ENCODE measurements at places on chromosomes 7 and 10.

DNA sequence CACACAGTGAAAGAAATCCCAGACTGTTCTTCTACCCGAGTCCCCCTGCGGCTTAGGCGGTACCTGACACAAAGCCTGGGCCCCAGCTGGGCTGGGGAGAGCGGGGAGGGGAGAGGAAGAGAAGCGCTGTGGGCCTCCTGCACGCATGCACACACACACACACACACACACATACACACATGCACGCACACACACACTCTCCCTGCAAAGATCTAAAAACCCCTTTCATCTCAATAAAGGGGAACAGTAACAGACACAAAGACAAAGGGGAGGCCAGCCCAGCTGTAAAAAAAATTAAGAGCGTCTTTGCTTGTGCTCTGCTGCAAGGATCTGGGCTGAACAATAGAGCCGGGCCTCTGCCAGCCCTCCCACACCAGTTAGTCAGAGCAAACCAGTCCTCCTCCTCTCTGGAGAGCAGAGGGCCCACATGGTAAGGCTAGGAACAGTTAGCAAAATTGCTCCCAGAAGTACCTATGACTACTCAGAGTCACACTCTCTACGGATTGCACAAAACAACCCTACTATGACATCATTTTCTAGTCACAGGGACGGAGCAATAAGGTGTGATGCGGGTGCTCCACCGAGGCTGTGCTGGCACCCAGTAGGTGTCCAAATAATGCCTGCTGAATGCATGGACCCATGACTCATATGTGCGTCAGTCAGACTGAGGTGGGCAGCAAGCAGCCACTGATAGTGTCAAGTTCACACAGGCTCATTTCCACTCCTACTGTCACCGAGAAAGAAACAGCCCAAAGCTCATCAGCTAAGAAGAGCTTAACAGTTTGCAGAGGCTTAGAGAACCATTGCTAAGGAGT lies 9.2 kb downstream of the ITPRIP start:
- DNase-seq: no peak

DNA sequence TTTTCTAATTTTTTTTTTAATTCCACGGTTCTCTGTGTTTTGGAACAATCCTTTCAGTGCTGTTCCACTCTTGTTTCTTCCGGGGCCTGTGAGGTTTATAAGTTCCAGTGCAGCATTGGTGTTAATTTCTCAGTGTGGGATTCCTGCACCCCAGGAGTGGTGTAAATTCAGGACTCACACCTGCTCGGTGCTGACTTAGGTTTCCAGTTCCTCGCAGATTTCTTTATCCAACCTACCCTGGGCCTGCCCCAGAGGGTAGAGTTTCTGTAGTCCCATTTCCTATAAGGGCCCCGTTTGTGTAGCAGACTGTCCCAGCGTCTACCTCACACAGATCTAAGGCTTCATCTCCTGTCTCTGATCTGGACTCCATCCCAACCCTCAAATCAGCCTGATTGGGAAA lies 27.4 kb upstream of the MET start:
- no peak for DNase-seq

DNA sequence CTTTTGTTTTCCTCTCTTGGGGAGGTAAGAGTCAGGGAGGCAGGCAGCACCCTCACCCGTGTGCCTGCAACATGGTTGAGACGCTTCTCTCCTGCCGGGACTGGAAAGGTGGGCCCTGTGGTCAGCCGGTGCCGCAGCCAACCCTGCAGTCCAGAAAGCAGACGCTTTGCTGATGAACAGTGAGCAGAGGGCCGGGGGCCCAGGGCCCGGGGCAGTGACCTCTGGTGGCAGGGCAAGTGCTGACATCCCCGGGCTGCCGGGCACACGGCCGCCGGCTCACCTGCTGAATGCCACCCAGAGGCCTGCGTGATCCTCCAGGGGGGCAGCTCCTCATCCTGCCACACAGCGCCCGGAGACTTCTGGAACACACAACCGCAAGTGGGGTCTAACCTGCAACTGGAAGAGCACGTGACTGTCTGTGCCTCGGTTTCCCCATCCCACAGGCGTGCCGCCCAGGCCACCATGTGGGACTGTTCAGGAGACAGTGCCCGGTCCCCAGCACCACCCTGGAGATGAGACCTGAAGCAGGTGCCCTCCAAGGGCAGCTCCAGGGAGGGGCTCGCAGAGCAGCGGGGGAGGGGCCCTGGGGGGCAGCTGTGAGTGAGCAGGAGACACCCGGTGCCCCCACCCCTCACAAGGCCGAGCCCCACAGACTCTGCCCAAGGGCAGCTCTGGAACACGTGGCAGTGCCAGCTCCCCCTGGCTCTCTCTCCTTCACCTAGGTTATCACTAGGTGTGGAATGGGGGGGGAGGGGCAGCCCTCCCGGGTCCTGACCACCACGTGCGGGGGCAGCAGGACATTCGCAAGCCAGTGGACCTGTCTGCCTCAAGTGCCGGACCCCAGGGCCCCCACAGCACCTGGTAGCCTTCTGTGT lies 2.2 kb upstream of the ADGRA1 start:
- no peak for DNase-seq

DNA sequence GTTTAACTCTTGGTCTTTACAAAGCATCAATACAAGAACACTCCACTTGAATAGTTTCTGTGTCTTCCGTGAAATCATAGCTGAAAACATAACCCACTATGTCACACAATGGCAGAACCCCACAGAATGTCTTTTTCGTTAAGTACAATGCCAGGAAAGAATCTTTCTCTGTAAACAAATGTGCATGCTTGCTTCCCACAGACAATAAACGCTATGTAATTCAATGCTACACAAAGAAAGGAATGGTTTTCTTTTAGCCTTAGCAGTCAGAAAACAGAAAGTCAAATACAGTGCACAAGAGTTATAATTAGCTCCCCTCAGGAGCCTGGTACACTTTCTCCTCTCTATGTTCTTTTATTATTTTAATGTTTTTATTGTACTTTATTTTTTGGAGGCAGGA lies 186.1 kb downstream of the SRPK2 start:
- DNase-seq: no peak

- no peak for DNase-seq
These were observed 832.4 kb downstream of the DNAJB9 start for GRCh38 chr7:109402107-109402506.

DNA sequence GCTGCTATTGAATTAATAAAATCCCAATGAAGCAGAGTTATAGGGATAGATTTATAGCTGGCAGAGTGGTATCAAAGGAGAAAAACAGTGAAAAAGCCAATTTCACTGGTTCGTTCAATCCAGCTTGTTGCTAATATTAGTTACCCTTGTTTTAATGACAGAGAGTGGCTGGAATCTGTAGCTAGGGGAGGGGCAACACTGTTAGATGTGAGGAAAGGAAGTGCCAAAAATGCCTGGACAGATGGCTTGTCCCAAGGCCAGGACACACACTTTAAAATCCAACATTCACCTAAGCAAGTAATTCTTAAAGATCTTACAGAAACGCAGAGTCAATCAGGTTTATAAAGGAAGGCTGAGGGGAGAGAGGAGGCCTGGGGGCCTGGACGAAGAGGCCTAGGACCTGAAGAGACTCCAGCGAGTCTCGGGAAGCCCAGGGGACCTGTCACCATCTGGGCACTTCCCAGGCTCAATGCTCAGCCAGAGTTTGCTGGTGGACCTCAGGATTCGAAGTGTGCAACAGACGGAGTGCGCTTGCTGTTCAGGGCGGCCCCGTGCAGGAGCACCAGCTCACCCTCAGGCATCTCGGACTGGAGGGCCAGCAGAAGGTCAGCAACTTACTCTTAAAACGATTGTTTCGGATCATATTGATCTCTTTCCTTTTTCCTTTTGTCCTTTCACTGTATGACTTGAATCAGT lies 36.7 kb downstream of the TMEM248 start:
- no peak for DNase-seq

- DNase-seq: no peak
These were observed 24.5 kb upstream of the GRB10 start for GRCh38 chr7:50807026-50807730.

- DNase-seq: no peak
These were observed 1015.8 kb downstream of the SORCS3 start for GRCh38 chr10:105656856-105657255.

DNA sequence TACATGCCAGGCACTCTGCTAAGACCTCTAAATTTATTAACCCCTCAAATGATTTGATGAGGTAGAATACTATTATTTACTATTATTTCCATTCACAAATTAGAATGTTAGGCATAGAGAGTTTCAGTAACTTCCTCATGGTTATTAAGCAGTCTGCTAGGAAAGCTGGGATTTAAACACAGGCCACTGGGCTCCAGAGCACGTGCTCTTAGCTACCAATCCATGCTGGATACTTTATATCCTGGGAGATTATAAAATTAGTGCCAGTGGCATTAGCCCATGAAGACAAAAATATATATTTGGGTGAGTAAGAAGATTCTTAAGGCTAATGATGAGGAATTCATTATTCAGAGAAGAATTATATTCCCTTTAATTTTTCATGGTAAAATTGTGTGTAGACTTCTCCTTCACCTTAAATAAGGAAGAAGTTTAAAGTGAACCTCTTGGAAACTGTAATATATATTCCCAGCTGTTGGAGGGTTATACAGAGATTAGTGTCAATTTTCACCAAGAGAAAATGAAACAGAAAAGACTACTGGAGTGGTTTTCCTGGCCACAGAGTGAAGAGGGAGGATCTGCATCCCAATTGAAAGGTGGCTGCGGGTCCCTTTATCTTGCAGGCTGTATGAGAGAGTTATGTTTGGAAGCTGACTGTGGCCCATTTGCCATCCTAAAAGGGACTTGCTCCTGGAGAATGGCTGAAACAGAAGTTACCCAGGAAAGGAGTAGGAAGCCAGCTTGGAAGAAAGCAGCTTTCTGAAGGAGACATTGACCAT lies 334.3 kb upstream of the TEX47 start:
- DNase-seq: no peak

GRCh38 chr7:51357821-51358220 lies 41.2 kb upstream of the COBL start:
- peak; percentile 43 for DNase-seq

- no peak for DNase-seq
These were observed 73.9 kb upstream of the PDGFA start for GRCh38 chr7:593324-594115.

- DNase-seq: no peak
These were observed 543.1 kb downstream of the HTR7 start for GRCh38 chr10:90314718-90315117.

DNA sequence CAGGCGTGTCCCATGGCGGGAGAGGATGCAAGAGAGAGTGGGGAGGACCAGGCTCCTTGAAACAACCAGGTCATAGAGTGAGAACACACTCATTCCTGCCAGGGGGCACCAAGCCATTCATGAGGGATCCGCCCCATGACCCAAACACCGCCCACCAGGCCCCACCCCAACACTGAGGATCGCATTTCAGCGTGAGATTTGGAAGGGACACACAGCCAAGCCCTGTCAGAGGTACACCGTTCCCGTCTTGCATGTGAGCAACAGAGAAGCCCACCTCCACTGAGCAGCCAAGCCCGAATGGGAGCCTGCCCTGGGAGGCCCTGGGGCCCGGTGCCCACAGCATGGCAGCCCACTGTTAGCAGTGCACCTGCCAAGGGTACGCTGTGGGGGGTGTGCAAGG lies 7.9 kb upstream of the ARPC1B start:
- DNase-seq: no peak

GRCh38 chr10:71964743-71965515 lies 734 bp downstream of the CHST3 start:
- DNase-seq: no peak

GRCh38 chr10:23413629-23414089 lies 25.2 kb upstream of the OTUD1 start:
- no peak for DNase-seq

DNA sequence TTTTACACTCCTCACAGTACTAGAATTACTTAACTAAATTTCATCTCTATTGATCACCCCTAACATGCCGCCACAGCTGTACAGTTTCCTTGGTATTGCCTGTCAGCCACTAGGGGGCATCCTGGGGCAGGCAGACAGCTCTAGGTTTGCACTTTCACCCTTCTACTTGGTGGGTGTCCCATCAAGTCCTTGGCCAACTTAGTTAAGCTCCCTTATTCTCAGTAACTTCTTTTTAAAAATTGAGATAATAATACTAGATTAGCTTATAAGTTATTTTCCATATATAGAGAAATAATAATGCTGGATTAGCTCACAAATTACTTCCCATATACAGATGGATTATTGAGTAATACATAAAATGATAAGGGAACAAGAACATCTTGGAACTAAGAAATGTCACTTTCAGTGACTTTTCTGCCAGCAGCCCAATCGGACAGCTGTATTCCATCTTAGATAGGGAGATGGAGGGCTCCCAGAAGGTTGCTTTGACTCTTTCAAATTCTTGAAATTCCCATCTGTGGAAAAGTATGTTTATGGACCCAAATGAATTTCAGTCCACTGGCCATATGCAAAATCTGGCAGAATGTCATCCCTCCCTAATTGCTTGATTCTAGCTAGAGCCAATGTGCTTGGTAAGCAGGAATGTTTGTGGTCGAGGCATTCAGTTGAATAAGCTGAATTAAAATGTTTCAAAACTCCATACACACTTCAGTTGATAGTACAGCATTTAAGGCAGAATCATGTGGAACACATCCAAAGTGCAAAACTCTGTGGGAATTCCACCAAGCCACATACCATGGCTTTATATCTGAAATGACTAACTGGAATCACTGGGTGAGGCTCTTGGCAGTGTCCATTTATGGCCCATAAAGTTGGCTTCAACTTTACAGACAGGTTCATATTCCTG lies 309.7 kb downstream of the CSTF2T start:
- peak; percentile 6 for DNase-seq

DNA sequence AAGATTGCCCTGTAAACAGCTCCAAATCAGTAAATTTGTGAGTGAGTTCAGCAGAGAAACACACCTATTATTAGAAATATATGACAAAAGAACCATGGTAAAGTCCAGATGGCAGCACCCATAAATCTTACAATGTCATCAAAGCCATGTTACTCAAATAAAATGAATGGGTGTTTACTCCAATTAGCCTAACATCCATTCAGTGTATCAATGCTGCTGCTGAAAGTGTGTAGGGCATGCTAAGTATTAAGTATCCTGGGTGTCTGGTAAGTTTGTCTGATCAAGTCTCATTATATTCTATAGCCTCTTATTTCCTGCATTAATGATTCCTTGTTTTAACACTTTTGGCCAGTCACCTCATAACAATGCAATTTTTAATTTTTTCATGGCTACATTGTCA lies 185.5 kb upstream of the STEAP4 start:
- DNase-seq: peak; percentile 81

DNA sequence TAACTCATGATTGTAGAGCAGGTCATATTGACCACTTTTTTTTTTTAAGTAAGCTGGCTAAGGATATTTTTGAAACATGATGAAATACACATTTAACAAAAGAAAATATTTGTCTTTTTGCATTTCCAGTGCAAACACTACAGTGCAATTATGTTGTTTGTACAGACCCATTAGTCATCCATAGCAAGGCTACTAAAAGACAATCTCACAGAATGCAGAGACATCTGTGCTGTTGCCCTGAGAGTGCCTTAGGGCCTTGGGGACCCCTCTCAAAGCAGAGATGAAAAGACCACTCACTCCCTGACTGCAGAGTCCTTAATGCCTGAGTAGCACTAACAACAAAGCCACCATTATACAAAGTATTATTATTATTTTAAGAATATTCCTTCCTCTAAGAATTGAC lies 104.5 kb downstream of the NRCAM start:
- peak; percentile 74 for DNase-seq

DNA sequence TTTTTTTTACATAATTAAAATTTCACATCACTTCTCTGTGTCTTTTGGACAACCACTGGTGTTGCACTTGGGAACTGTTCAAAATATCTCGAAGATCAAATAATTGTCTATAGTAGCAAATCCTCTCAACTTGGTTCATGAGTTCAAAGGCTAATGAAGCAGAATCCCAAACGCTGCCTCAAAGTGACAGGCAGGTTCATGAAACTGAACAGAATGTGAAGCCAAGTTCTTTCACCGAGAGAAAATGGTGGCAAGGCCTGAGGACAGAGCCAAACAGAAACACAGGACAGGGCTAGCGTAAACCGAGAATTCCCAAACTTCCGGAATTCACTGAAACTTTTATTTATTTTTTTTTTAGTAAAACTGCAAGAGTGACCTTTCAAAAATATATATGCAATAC lies 21.1 kb downstream of the SMURF1 start:
- no peak for DNase-seq
